ENCODE measurements at places on chromosomes 11 and 22.

DNA sequence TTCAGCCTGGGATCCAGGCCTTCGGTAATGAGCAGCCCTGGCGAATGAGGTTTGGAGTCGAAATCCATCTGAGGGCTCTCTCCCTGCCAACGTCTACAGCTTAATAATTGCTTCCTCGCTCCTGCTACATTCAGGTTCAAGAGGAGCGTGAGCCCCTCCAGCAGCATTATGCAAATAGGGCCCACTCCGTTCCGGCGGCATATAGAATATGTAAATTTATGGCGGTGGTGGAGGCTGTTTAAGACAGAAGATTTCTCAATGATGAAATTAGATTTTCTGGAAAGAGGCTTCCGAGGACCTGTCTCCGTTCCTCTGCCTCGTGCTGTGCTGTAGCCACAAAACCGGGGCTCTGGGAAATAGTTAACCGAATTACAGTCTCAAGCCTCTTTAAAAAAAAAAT lies 402.8 kb downstream of the MIAT start:
- no peak for DNase-seq

- no peak for DNase-seq
Observed at GRCh38 chr11:108037636-108038035, 28.9 kb downstream of the CUL5 start.

DNA sequence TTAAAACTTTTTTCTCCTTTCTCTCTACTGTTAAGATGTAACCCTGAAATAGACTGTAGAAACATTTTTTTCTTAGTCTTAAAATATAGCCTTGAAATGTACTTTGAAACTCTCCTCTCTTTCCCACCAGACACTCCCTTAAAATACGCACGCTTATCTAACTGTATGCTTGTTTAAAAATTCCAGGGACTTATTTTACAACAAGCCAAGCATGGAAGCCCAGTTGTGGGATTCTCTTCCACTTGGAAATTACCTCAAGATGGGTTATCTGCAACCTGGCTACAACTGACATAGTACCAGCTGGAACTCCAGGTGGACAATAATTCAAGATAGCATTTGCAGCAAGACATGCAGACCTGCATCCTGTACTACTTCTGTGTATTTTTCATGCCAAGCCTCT lies 12.1 kb upstream of the CHORDC1 start:
- DNase-seq, result no peak

GRCh38 chr11:128803449-128804245 lies 63.4 kb downstream of the KCNJ1 start:
- DNase-seq, result no peak

DNA sequence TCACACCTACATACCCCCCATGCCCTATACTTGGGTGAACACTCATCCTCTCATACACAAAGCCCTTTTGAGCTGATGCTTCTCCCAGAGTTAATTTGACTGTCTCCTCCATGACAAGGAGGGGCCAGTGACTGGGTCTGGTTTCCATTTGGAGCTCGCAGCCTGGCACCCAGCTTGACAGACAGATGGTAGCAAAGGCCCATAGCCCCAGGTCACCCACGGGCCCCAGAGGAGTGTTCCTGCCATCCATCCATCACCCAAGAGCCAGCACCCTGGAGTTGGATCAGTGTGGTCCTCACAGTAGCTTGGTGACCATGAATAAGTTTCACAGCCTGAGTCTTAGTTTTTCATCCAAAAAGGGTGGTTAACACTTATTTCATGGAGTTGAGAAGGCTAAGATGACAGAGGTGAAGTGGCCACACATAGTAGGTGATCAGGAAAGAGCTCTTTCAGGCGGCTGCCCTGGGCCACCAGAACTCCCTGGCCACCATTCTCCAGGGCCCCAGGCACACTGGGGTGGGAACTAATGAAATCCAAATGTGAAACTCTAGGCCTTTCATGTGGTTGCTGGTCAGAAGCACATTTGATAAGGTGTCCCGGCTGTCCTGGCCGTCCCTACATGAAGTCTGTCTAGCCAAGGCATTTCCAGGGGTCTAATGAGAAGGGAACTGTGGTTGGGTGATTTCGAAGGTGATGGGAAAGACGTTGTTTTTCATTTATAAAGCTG lies 42.4 kb downstream of the LIF start:
- no peak for DNase-seq

GRCh38 chr11:124110201-124110600 lies 5.0 kb upstream of the VWA5A start:
- no peak for DNase-seq

DNA sequence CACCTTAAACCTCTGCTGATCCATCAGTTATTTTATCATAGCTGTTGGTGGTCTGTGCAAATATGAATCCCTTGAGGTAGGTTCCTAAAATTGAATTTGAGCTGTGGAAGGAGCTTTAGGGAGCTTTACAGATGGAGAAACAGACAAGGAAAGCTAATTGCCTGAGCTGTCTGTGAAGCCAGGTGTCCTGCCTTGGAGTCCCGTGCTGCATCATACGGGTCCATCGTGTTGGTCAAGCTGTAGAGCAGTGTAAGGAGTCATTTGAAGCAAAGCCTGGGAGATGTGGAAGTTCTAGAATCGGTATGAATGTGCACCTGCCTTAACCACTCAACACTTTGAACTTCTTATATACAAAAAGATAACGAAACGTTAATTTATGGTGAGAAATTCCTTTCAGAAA lies 1.0 kb downstream of the POLA2 start:
- no peak for DNase-seq

DNA sequence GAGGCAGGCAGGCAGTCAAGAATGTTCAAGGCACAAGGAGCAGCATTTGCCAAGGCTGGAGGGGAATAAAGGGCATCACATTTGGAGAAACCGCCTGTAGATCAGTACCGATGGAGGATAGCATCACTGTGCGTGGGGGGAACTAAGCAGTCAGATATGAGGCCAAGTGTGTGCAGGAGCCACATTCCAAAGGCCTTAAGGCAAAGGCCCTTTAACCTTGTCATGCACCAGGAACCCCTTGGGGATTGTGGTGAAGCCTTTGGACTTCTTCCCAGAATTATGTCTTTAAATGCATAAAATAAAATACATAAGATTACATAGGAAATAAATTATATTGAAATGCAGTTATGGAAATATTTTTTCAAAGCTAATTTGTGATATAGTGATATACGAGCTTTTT lies 532.1 kb downstream of the BUD13 start:
- DNase-seq, result no peak

- DNase-seq, result no peak
Observed at GRCh38 chr11:23317816-23318215, 457.5 kb upstream of the CCDC179 start.

DNA sequence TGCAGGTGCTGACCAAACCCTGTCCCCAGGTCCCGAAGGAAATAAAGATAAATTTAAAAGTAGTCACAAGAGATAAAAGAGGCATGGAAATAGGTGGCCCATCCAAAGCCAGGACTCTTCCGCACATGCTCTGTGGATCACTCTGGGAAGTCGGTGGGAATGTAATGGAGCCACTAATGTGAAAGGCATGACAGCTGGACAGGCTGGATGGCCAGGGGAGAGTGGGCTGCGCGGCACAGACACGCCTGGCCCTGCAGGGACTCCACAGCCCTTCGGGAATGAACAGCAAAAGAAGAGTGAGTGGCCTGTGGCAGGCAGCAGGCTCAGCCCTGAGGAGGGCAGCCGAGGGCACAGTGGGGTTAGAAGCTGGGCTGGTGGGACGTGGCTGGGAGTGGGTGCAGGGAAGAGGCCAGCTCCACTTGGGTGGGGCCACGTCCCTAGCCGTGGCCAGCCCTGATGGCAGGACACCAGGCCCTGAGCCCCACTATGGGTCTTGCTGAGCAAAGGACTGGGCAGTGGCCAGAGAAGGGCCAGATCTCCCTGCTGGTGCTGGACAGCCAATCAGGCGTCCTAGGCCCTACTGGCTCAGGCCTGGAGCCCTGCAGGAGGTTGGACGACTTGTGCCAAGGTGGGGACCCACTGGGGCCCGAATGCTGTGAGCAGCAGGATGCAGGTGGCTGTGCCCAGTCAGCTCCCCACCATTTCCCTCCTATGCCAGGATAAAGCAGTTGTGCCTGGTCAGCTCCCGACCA lies 31.3 kb upstream of the GNB1L start:
- no peak for DNase-seq

GRCh38 chr11:44596525-44597276 lies 31.2 kb downstream of the CD82 start:
- DNase-seq, result peak; percentile 66

GRCh38 chr22:20031732-20032406 lies 11.0 kb downstream of the TANGO2 start:
- DNase-seq, result peak; percentile 39

GRCh38 chr11:93478841-93479240 lies 64.3 kb downstream of the SMCO4 start:
- no peak for DNase-seq

GRCh38 chr11:1650918-1651262 lies 21.3 kb downstream of the KRTAP5-5 start:
- no peak for DNase-seq

- DNase-seq, result no peak
Observed at GRCh38 chr11:12420706-12421105, 43.3 kb downstream of the PARVA start.

DNA sequence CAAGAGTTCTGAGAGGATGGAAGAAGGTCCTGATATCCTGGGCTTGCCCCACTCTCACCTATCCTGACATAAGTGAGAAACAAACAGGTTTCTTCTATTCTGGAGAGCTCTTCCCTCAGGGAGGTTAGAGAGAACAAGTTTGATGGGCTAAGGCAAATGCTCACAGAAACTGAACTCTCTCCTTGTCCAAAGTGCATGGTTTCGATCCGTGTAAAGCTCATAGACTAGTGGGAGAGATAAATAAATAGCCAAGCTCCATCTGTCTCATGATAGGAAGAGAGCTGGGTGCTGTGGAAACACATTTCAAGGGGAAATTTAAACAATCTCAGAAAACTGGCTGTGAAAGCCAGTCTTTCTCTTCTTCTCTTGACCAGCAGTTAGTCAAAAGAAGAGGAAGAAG lies 459.5 kb upstream of the LARGE1 start:
- no peak for DNase-seq

DNA sequence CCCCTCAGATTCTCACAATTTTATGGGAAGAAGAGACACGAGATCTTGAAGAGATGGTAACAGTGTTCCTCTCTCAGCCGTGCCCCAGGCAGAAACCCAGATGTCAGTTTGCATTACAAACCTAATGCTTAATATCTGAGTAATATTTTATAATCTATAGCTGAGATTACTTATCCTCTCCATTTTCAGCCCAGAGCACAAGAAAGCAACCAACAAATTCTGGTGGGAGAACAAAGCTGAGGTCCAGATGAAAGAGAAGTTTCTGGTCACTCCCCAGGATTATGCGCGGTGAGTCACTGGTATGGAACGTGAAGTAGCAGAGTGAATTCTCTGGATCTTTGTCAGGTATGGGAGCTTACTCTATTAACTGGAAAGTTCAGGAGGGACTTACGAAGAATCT lies 884 bp downstream of the CENATAC start:
- DNase-seq, result no peak

DNA sequence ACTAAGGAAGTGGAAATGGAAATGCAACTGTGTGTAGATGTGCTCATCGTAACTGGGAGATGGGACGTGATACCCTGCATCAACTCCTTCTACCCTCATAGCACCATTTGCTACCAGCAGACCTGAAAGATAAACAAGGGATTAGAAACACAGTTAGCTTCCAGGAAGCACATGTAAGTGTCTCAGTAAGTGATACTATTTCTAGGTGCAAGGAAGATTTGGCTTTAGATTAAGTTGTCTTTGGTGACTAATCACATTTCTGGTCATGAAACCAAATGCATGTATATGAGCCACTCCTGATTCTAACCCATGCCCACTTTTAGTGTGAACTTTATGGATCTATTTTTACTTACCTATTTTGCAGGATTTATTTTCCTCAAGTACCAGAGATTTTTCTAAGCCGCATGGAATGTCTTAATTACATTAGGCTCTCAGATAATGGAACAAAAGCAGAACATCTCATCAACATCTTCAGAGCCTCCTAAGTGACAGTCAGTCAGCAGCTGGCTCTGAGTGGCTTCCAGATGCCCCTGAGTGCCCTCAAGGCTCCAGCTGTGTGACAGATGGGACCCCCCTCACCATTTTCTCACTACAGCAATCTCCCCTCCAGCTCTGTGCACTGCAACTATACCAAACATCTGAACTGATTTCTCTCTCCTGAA lies 21.2 kb downstream of the SLC5A12 start:
- no peak for DNase-seq

DNA sequence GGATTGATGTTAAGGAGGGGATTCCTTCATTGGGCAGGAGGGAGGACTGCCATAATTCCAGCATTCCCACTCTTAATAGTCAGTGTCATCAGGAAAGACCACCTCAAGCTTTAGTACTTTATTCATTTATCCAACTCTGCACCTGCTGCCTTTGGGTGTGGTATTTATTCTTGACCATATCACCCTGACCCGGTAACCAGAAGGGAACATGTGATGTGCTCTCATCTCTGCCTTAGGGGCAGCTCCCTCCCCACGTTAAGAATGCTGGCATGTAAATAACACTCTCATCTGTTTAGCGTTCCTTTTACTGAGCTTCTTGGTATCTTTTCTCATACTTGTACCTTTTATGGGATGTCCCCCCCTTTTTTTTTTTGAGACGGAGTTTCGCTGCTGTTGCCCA lies 7.7 kb downstream of the CAT start:
- DNase-seq, result no peak

DNA sequence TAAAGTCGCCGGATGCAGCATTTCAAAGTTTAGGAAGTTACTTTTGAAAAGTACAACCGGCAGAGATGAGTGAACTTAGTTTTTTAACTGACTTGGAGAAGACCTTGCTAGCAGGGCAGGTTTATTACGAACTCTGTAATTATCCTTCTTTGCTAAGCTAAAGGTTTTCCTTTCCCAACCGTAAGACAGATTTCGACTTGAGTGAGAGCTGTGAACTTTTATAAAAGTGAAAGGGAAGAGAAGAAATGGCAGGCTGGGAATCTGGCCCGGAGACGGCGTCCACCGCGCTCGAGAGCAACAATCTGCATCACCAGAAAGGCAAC lies 659 bp upstream of the TEAD1 start:
- no peak for DNase-seq

- DNase-seq, result no peak
Observed at GRCh38 chr22:49887702-49888101, 30.5 kb downstream of the ALG12 start.

- DNase-seq, result no peak
Observed at GRCh38 chr22:37618072-37618656, 9.5 kb downstream of the GGA1 start.

DNA sequence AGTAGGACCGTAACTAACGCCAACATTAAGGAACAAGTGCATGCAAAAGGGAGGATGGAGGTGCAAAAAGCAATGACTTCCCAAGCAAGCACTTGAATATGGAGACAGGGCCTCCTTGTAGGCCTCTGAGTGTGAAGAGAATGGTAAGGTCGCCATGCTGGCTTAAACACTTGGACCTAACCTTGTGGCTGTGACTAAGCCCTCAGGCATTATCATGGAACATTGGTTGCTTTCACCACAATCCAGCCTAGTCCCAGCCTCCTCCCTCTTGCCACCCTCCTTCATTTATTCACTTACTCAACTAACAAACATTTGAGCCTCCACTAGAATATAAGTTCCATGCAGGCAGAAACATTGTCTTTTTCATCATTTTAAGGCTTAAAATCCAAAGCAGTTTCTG lies 11.9 kb upstream of the SYTL2 start:
- no peak for DNase-seq

All from CD4-positive, alpha-beta T cell treated with Interferon gamma for 1 hour (primary cell).